ENCODE measurements at places on chromosomes 16 and 17.
A peak's percentile ranks its signal among the peaks of the same experiment; 100 is the strongest.

GRCh38 chr17:14429084-14429483, 128.2 kb downstream of the HS3ST3B1 start:
- DNase-seq: no peak
- peak overlapping the region; percentile 89 for H3K27ac ChIP-seq
- no peaks in the 10 kb centered on the region for H3K36me3 ChIP-seq
- H3K4me3 ChIP-seq: peak overlapping the region; percentile 70
- peaks cover 55% of the 10 kb centered on the region for H3K4me1 ChIP-seq

GRCh38 chr16:74111456-74111982, 185.1 kb upstream of the PSMD7 start:
- H3K36me3 ChIP-seq: no peaks in the 10 kb centered on the region
- peaks cover 2% of the 10 kb centered on the region for H3K27me3 ChIP-seq
- no peak overlapping the region for H3K27ac ChIP-seq

DNA sequence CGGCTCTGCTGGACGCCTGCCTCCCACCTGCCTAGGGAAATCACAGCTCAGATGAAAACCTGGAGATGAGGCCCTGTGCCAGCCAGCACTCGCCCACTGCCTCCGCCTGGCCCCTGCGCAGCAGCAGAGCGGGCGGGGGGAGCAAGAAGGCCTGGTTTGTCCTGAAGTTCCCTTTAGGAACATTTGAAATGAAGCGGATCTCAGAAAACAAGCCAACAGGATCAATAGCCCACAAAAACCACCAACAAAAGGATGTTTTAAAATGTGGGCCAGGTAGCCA, 48.0 kb downstream of the RBFOX3 start:
- H3K36me3 ChIP-seq: no peaks in the 10 kb centered on the region
- no peaks in the 10 kb centered on the region for H3K4me1 ChIP-seq
- H3K27me3 ChIP-seq: peaks cover 29% of the 10 kb centered on the region
- DNase-seq: no peak
- no peak overlapping the region for H3K27ac ChIP-seq

DNA sequence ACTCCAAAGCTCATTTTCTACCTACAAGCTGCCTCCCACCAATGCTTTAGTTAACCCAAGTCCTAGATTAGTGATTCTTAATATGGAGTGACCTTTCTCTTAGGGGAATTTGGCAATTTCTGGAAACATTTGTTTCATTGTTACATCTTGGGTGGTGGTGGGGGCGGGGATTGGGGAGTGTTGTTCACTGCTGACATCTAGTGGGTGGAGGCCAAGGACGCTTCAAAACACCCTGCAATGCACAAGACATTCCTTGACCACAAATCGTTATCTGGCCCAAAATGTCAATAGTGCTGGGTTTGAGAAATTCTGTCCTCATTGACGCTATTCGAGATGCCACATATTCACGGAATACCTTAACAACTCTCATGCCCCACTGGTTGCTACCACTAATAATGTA, 282.9 kb downstream of the RBFOX1 start:
- H3K4me3 ChIP-seq: no peak overlapping the region
- H3K4me1 ChIP-seq: no peaks in the 10 kb centered on the region
- no peak for DNase-seq
- no peaks in the 10 kb centered on the region for H3K36me3 ChIP-seq
- H3K27me3 ChIP-seq: no peaks in the 10 kb centered on the region
- H3K27ac ChIP-seq: no peak overlapping the region

- peaks cover 8% of the 10 kb centered on the region for H3K4me1 ChIP-seq
- DNase-seq: peak; percentile 15
- no peaks in the 10 kb centered on the region for H3K36me3 ChIP-seq
- peak overlapping the region; percentile 73 for H3K4me3 ChIP-seq
- H3K27me3 ChIP-seq: peaks cover 11% of the 10 kb centered on the region
- H3K27ac ChIP-seq: peak overlapping the region; percentile 73
Observed at GRCh38 chr17:42072323-42073187, 22.2 kb upstream of the C17orf113 start.

DNA sequence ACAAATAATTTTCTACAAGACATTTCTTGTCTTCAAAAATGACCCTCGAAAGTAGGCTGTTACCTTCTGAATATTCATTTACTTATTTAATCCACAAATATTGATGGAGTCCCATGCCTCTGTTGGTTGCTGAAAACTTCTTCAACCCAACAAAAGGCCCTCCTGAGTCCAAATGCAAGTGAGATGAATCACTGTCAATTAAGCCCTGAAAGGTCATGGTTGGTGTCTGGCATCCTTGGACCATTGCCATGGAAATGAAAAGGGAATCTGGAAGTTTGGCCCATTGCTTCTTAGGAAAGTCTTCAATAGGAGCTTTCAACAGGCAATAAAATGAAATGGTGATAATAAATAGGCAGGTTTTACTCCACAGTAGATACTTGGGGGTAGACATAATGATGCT, 364.7 kb upstream of the DYNLRB2 start:
- no peaks in the 10 kb centered on the region for H3K36me3 ChIP-seq
- no peak overlapping the region for H3K27ac ChIP-seq
- peaks cover 4% of the 10 kb centered on the region for H3K27me3 ChIP-seq
- no peaks in the 10 kb centered on the region for H3K4me1 ChIP-seq

DNA sequence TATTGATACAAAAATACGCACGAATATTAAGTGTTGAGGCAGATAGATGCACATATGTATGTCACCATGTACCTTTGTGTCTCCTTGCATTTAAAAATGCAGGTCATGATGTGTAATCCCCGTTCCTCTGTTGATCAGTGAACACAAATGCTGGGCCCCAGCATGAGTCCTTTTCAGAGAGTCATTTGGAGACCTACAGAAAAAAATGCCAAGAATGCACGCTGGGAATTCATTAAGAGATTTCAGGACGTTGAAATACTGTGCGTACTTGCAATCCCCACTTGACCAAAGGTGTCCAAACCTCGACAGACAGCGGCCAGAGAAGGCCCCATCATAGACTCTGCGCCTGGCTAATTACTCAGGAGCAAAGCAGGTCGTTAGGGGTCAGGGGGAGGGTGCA, 496.0 kb downstream of the MAF start:
- H3K27ac ChIP-seq: no peak overlapping the region
- no peaks in the 10 kb centered on the region for H3K36me3 ChIP-seq
- no peak overlapping the region for H3K4me3 ChIP-seq
- H3K4me1 ChIP-seq: peaks cover 2% of the 10 kb centered on the region
- H3K27me3 ChIP-seq: peaks cover 2% of the 10 kb centered on the region

GRCh38 chr17:2745317-2746037, 4.0 kb downstream of the CCDC92B start:
- no peaks in the 10 kb centered on the region for H3K36me3 ChIP-seq
- peaks cover 41% of the 10 kb centered on the region for H3K27me3 ChIP-seq
- no peak overlapping the region for H3K27ac ChIP-seq
- no peak for DNase-seq

GRCh38 chr17:17778308-17779014, 58.3 kb downstream of the SREBF1 start:
- H3K36me3 ChIP-seq: no peaks in the 10 kb centered on the region
- DNase-seq: no peak
- no peak overlapping the region for H3K4me3 ChIP-seq
- H3K27ac ChIP-seq: no peak overlapping the region
- H3K27me3 ChIP-seq: peaks cover 8% of the 10 kb centered on the region

- H3K36me3 ChIP-seq: no peaks in the 10 kb centered on the region
- H3K4me3 ChIP-seq: no peak overlapping the region
- H3K27ac ChIP-seq: no peak overlapping the region
- H3K4me1 ChIP-seq: peaks cover 19% of the 10 kb centered on the region
- no peaks in the 10 kb centered on the region for H3K27me3 ChIP-seq
Observed at GRCh38 chr17:78267253-78268073, 36.0 kb downstream of the TMEM235 start.

- DNase-seq: no peak
- H3K27me3 ChIP-seq: no peaks in the 10 kb centered on the region
- no peak overlapping the region for H3K27ac ChIP-seq
- no peak overlapping the region for H3K4me3 ChIP-seq
- H3K36me3 ChIP-seq: peaks cover 3% of the 10 kb centered on the region
Observed at GRCh38 chr17:65987988-65988387, 203.9 kb downstream of the CEP112 start.

All from activated naive CD8-positive, alpha-beta T cell treated with anti-CD3 and anti-CD28 coated beads, Interleukin-2, amount 50 U/mL, for 24 hours (primary cell).